Neuronal stem cell (in vitro differentiated cells): ENCODE measurements at places on chromosomes 6 and 20.
A peak's percentile ranks its signal among the peaks of the same experiment; 100 is the strongest.

- DNase-seq, result no peak
These were observed 361.1 kb upstream of the PTCHD4 start for GRCh38 chr6:48472091-48472490.

DNA sequence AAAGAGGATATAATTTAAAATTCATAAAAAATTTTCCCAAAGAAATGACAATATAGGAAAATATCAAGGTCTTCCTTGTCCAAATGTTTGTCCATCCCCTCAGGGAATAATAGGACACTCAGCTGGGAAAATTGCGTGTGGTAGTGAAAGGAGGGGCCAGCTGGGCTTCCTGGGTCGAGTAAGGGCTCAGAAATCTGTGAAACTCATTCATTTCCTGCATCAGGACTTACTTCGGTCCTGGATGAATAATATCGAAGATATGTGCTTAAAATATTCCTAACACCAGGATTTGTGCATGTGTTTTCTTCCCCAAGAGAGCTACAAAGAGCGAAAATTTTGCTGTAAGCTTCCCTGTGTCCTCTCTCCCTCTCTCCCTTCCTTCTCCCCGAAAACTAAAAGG is 118.2 kb upstream of the GJE1 start:
- DNase-seq, result no peak

DNA sequence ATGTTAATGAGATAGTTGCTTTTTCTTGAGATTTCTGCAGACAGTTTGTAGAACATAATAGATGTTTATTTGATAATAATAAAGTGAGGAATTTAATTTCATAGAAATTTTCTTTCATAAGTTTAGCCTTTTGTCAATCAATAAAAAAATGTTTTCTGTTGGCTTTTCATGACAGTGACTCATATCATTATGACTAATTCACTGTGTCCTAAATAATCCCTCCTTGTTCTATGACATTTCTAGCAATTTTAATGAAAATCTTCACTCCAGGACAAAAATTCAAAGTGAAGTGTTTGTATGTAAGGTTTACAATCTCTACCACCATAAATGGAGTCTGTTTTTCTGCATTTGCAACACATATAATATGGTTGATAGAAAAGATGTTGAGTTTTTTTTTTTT is 109.9 kb downstream of the UTRN start:
- no peak for DNase-seq

DNA sequence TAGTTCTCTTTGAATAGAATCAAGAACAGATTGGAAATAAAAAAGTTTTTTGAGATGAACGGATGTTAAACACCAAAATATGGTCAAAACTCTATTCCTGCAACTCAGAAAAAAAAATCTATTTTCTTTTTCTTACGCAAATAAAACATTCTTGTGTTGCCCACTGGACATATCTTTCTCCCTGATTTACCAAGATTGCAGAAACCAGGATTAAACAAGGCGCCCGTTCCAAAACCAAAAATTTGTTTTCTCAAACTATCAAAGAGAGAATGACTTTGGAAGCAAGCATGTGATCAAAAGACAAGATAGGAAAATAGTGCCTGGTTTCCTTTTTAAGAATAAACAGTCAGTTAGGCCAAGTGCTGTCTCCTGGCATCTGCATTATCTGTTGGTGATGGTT is 273.1 kb downstream of the CLIC5 start:
- no peak for DNase-seq

GRCh38 chr20:53569005-53569404 is 24.6 kb downstream of the ZNF217 start:
- no peak for DNase-seq

DNA sequence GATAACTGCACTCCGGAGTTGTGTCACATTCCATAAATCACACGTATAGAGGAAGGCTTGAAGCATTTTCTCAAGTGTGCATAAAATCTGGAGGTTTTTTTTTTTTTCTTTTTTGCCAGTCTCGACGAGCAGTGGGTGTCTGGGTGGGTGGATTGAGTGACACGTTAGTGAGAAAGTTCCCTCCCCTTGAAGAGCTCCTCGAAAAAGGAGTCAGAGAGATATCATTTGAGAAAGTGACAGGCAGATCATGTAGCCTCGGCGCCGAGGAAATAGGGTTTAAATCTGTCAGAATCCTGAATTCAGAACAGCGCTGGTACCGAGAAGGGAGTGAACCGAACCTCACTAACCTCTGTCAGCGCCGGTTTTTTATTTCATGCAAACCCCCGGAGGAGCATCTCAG is 269.5 kb upstream of the ARID1B start:
- DNase-seq, result no peak

DNA sequence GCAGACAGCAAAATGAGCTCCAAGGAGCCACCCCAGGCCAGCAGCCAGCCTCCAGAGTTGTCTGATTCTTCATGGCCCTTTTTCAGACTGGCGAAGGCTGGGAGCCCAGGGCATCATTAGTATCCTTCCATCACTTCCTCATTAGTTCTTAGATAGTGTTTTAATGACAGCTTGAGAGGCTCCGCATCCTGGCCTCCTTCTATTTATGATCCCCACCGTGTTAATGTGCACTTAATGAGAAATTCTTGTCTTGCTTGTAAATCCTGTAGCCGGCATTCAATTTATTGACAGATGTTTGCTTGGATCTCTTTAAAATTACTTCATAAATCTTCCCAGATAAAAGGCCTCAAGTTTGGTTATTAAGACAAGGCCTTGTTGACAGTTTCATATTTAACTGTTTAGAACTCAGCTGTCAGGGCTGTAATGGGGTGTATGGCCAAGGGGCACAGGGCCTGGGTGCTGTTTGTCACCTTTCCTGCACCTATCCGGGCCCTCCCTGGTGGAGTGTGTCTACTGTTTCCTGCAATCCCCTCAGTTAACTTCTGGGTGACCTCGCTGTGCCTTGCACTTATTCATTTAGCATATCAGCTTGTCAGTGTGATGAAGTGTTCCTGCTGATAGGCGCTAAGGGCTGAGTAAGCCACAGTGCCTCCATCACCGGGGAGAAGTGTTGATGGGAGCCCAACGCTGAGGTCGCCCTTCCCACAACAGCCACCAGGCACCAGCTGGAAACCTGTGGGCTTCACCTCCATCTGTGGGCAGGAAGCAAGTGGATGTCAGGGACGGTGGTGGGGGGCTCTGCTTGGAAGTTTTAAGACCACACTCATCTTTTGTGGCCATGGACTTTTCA is 169.3 kb downstream of the TSHZ2 start:
- no peak for DNase-seq

DNA sequence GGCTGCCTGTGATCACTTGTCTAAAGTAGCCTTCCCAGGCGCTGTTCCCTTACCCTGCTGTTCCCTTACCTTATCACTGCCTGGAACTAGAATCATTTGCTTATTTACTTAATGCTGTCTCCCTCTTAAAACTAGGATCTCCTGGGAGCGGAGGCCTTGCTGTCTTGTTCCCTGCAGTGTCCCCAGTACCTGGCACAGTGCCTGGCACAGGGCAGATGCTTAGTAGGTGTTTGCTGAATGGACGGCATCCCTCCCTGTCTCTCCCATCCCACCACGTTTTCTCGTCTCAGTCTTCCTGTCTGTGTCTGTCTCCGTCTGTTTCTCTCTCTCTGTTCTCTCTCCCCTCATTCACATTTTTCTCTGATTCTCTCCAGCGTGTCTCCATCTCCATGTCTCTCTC is 99.9 kb upstream of the MYL9 start:
- no peak for DNase-seq

DNA sequence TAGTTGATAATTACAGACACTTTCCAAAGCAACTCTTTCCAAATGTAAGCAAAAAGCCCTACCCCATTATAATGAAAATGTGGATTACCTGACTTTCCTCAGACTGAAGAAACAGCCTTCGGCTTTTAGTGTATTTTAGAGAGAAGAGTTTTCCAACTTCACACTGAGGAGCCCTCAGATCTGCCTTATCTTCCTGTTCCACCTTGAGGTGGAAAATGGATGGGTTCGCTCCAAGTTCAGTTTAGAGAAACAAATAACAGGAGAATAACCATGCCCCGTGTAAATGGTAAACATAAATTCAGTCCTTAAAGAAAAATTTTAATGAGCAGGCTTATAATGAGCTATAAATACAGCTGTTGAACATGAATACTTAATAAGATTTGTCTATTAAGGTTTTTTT is 21.1 kb upstream of the MTHFD1L start:
- no peak for DNase-seq

GRCh38 chr6:129370268-129370916 is 339.6 kb downstream of the ARHGAP18 start:
- peak; percentile 29 for DNase-seq

DNA sequence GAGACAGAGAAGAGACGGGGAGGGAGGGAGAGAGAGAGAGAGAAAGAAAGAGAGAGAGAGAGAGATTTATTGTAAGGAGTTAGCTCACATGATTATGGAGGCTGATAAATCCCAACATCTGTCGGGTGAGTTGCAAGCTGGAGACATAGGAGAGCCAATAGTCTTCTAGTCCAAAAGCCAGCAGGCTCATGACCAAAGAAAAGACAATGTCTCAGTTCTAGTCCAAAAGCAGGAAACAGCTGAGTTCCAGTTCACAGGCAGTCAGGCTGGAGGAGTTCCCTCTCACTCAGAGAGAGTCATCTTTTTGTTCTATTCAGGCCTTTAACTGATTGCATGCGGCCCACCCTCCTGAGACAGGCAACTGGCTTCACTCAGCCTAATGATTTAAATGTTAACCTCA is 416.6 kb downstream of the PREX1 start:
- DNase-seq, result no peak

GRCh38 chr6:132354517-132355167 is 46.6 kb downstream of the MOXD1 start:
- no peak for DNase-seq

DNA sequence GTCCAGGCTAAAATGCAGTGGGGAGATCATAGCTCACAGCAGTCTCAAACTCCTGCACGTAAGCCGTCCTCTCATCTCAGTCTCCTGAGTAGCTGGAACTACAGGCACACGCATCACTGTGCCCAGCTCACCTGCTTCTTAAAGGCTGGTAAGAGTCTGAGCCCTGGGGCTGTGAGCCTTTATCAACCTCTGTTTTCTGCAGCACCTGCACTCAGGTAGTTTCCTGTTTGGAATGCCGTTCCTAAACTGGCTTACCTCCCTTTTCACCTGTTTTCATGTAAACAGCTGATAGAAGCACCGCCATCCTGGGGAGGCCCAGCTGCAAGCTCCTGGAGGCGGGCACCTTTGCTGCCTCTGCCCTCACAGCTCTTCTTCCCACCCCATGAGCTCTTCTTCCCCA is 45.4 kb downstream of the SLC24A3 start:
- no peak for DNase-seq

DNA sequence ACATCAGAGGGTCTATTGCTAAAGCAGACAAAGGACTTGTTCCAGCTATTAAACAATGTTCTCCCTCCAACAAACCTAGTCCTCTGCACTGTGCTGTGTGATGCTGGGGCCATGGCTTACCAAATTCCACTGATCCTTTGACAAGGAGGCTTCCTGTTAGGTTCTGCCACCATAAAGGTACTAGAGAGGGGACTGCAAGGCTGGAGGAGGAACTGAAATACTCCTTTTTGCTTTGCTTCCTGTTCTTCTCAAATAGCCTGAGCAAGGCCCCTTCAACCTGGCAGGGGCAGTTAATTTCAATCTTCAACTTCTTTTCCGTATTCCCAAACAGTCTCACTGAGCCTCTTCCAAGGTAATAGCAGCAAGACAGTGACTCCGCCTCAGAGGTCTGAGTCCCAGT is 286.4 kb upstream of the IRAK1BP1 start:
- no peak for DNase-seq

GRCh38 chr6:161292145-161292544 is 18.3 kb upstream of the AGPAT4 start:
- DNase-seq, result no peak

- no peak for DNase-seq
These were observed 267.6 kb upstream of the TSHZ2 start for GRCh38 chr20:52704553-52704952.

- no peak for DNase-seq
These were observed 221.4 kb downstream of the PLCB1 start for GRCh38 chr20:8353512-8353911.

DNA sequence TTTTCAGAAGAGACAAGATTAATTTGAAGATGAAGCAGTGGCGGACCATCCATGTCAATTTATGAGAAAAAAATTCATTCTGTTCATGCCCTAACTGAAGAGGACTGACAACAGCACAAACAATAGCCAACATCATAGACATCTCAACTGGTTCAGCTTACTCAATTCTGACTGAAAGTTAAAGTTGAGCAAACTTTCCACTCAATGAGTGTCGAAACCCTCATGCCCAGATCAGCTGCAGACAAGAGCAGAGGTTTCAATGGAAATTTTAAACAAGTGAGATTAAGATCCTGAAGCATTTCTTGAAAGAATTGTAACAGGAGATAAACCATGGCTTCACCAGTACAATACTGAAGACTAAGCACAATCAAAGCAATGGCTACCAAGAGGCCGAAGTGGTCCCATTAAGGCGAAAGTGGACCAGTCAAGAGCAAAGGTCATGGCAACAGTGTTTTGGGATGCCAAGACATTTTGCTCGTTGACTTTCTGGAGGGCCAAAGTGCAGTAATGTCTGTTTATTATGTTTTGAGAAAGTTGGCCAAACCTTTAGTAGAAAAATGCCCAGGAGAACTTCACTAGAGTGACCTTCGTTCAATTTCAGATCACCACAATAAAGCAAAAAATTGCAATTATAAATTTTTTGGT is 6.1 kb upstream of the SFT2D1 start:
- DNase-seq, result no peak

- no peak for DNase-seq
These were observed 119.5 kb downstream of the PTPRK start for GRCh38 chr6:128400875-128401274.

- DNase-seq, result no peak
These were observed 23.4 kb upstream of the SLCO4A1 start for GRCh38 chr20:62618611-62619529.

GRCh38 chr6:157800420-157801237 is 22.4 kb upstream of the SNX9 start:
- no peak for DNase-seq

DNA sequence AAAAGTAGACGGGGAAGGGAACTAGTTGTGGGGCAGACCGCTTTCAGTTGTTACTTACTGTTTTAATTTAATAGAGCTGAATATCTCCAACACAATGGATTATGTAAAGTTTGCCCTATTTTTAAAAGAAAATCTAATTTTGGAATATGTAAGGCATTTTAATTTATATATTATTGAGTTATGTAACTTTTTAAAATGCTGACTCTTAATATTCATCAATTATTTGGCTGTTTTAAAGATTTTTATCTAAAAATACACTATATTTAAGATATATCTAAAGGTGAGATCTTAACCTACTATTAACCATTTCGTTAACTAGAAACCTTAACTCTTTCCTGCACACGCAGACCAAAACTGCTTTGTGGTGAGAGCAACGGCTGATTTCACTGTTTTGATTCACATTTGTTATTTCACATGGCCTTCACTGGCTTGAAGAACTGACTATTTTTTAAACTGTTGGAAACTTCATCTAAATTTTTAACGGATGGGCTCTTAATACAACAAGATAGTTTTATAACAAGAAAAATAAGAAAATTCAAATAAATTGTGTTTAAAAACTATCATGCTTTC is 87.9 kb downstream of the HUS1B start:
- DNase-seq, result no peak

DNA sequence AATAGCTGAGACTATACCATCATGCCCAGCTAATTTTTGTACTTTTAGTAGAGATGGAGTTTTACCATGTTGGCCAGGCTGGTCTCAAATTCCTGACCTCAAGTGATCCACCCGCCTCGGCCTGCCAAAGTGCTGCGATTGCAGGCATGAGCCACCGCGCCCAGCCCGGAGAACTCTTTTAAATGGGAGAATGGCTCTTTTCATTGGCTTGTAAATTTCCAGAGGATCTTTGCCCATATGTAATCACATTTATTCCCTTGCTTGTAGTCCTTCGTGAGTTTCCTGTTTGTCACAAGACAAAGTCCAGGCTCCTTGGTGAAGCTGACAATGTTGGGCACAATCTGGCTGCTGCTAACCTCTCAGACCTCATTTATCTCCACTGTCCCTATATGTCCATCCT is 135.1 kb downstream of the CEP57L1 start:
- DNase-seq, result no peak
